ENCODE measurements at places on chromosomes 4 and X.

- no peak for DNase-seq
Measured at GRCh38 chr4:74724979-74725378, 69.3 kb downstream of the BTC start.

DNA sequence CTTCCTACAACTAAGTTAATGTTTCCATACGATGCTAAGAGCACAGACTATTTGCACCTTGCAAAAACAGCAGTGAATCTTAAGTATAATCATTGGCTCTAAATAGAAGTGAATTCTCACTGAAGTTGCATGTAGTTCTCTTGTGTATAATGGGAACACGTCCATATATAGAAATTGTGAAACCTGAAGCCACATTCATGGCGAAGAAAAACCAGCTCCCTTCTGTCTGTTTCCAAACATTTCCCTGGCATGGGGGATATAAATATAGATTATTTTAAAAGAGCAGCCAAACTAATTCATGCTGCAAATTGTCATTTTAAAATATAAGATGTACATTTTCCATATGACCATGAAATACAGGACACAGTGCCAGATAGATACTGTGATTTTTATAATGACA lies 71.1 kb downstream of the TRAM1L1 start:
- DNase-seq, result no peak

DNA sequence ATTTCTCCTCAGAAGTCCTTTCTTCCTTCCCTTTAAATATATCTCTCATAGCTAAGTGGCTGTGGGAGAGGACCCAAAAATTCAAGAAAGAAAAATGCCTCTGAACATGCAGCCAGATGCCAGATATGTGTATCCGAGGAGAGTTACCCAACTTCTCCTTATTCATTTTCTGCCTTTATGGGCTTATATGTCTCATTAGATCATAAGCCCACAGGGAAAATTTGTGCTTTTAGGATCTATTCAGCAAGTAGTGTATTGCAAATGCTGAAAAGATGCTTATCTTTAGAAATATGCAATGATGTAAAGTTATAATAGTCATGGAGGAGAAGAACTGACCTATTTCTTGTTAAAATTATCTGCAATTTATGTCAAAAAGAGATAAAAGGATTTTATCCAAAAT lies 371.8 kb upstream of the NOCT start:
- DNase-seq, result no peak

GRCh38 chr4:107692202-107692601 lies 27.8 kb downstream of the PAPSS1 start:
- DNase-seq, result no peak

GRCh38 chr4:123606946-123607542 lies 210.4 kb downstream of the SPRY1 start:
- no peak for DNase-seq

DNA sequence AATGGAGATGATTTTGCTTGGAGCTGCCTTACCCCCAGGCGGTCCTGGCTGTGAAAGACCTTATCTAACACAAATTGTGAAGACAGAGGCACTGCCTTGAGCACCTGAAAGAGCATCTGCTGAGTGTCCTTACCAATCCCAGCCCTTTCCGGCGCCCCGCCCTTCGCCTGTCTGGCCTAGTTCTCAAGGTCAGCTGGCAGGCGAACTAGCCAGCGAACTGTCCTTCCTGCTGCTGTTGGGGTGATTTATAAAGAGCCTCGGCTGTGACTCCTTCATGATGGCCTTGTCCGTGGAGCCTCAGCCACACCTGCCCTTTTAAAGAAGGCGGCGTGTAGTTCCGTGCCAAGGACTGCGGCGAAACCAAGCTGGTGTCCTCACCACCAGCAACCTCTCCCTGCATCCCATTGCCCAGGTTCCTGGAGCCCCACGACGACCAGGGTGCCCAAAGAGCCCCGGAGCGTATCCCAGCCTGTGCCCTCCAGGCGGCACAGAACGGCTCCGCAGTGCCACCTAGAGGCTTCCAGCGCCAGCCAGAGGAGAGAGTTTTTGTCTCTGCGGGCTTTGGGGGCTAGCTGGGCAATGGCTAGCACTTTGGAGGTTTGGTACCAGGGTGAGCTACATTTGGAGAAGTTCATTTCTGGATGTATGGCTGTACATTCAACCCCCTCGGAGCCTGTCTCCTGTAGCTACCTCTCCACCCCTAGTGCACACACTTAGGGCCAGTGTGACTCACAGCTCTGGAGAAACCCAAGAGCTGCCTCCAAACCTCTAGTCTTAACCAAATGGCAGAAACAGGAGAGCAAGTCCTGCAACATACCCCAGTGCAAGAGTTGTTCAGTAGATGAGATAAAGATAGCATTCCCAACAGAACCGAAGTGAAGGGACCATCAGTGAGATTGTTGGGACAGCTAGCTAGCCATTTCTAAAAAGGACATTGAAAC lies 36.8 kb upstream of the VMA21 start:
- DNase-seq, result peak; percentile 9

- no peak for DNase-seq
Measured at GRCh38 chr4:26356081-26356501, 35.3 kb downstream of the RBPJ start.

DNA sequence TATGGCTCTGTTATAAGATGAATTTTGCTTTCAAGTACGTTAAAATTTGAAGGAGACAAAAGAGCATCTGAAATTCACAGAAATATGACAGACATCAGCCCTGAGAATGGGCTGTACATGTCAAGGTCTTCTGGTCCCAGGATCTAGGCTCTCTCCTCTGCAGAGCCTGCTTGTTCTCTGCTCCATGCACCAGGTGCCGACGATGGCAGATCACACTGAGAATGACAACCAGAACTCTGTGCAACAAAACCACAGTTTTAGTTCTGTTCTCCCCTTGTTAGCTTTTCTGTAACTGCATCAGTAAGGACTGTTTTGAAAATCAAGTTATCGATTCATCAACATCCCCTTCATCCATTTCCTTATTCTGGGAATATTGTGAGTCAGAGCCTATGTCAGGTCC lies 30.9 kb upstream of the LGI2 start:
- no peak for DNase-seq

DNA sequence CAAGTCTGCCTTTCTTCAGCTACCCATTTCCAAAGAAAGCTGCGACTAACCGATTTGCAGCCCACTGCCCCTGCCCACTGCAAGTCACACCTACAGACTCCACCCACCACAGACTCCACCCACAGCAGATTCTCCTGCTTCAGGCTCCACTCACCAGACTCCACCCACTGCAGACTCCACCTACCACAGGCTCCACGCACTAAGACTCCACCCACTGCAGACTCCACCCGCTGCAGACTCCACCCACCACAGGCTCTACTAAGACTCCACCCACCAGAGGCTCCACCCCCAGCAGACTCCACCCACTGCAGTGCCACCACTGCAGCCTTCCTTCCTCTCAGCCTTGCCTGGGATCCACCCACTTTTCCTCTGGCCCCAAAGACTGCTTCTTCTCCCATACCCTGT lies 41.3 kb downstream of the ABLIM2 start:
- DNase-seq, result peak; percentile 62

- DNase-seq, result no peak
Measured at GRCh38 chr4:186617921-186618320, 62.6 kb upstream of the MTNR1A start.

- DNase-seq, result no peak
Measured at GRCh38 chrX:148229801-148230303, 248.7 kb downstream of the FMR1NB start.

DNA sequence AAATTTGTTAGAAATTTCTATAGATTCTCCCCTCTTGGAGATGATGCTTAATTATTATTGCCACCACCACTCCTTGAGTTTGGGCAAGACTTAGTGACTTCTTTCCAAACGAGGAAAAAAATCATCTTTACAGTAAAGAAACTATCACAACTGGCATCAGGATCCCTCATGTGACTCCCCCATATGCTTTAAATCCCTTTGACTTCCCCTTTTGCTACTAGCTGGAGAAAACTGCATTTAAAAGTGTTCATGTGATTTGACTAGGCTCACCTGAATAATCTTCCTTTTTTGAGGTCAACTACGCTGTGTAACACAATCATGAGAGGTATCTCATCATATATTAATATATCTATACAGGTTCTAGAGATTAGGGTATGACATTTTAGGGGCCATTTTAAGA lies 30.3 kb upstream of the ENOX2 start:
- no peak for DNase-seq

DNA sequence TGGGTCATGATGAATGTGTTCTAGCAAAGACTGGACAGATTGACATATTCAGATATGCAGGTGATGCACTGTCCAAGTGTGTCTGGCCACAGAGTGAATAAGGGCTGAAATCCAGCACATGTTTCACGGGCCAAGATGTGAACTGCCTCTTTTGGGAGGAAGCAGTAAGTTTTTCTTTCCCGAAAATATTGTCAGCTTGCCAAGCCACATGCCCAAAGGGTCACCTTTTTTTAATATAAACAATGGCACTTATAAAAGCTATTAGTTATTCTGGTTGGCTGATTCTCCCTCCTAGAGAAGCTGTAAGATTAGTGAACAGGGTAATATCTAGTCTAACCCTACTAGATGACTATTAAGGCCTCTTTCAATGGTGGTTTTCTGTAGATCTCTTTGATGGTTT lies 1.5 kb upstream of the EDNRA start:
- DNase-seq, result no peak

GRCh38 chrX:17032351-17032750 lies 85.9 kb downstream of the REPS2 start:
- DNase-seq, result no peak

DNA sequence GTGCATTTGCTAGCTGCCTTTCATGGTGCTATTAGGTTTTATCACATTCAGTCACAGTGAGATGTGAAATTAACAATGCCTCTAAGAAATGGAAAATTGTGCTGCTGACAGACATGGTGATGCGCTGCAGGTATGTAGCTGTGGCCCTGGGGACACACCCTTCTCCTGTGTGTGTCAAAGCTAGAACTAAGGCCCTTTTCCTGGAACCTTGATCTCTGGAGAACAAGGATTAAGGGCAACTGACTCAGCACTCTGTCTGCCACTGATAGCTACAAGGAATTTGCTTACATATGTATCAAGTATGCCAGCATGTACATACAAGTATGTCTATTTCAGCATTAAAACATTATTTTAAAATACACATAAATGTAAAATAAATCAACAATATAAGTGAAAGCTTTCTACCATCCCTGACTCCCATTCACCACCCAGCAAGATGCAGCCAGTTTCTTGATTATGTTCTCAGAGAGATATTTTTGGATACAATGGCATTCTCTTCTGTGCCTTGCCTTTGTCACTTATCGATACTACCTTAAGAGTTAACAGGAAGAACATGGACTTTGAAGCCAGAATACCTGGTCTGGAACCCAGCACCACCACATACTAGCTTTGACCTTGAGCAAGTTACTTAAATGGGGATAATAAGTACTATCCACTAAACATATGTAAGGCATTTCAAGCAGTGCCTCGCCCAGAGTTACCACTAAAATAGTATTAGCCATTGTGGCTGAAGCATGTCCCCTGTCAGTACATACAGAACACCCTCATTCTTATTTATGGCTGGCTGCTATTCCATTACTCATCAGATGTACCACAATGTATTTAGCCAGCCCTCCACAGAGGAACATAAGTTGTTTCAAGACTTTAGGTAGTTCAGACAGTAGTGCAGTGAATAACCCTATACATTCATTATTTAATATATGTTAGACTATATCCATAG lies 68.5 kb downstream of the NPNT start:
- DNase-seq, result no peak

- DNase-seq, result no peak
Measured at GRCh38 chr4:29046781-29047180, 1673.4 kb upstream of the PCDH7 start.

DNA sequence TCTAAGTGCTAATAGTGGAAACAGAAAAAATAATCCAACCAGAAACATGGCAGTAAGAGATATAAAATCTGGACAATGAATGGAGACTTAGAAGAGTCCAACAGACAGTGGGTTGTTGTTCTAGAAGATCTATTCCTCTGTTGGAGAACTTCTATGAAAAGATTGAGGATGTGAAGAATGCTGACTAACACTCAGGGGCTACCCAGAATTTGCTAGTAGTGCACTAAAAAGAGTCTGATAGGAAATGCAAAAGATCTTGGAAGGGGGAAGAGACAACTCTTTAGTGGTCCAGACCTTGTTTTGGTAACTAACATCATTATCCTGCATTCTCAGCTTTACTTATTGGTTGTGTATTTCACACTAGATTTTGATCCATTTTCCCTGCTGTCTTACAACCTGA lies 77.9 kb downstream of the SMARCA1 start:
- DNase-seq, result no peak

- peak; percentile 11 for DNase-seq
Measured at GRCh38 chrX:24619647-24620046, 27.5 kb downstream of the PCYT1B start.

- DNase-seq, result peak; percentile 41
Measured at GRCh38 chr4:94641702-94642560, 115.8 kb upstream of the BMPR1B start.

DNA sequence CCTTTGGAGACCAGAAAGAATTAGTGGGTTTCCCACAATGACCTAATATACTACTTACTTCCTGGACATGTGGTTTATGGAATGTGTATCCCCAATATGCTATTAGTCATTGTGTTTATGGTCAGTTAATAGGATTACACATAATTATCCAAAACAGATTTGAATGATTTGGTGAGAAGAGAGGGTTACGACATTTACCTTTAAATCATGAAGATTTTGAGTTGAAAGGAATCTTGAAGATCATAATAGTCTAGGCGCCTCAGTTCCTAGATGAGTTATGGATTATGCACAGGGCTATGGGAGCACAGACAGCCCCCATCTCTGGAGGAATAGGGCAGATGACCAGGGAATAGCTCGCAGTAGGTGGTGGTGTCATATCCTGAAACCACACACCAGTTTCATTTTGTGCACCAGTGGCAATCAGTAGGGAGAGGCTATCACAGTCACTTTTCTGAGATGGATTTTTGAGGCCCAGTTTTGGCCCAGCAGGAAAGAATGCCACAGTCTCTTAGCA lies 61.3 kb downstream of the SEPTIN11 start:
- DNase-seq, result no peak

GRCh38 chrX:9526965-9527364 lies 62.1 kb downstream of the TBL1X start:
- no peak for DNase-seq

DNA sequence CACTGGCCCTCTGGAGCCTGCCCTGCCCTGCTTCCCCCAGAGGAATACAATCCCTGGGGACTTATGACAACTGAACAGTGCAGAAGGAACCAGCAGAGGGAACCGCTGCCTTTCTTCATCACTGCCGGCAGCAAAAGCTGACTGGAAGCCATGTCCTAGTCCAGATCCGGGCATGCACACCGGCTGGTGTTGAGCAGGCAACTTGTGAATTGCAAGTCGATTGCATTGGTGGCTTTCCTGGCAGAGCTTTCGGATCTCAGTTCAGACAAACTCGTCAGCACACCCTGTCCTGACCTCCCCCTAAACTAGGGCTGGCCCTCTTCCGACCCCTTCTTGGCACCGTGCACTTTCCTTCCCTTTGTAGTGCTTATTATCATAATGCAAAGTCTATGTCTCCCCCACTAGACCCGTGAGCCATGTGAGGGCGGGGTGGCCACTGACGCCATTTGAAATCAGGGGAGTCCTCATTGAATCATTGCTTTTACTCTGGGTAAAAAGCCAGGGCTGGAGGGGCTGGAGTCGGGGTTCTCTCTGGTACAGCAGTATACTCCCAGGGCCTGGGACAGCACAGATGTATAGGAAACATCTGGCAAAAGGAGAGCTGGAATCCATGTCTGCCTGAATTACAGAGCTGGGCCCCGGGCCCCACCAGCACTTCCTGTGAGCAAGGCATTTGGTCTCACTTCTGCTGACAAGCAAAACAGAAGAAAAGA lies 1.8 kb downstream of the ARHGAP4 start:
- peak; percentile 52 for DNase-seq

- DNase-seq, result no peak
Measured at GRCh38 chrX:138740341-138740740, 28.8 kb upstream of the FGF13 start.

Data from COLO829 (cell line).